ENCODE measurements at places on chromosomes 1 and 21.
A peak's percentile ranks its signal among the peaks of the same experiment; 100 is the strongest.

GRCh38 chr1:29736582-29737188, 500.4 kb downstream of the PTPRU start:
- peak; percentile 57 for DNase-seq

DNA sequence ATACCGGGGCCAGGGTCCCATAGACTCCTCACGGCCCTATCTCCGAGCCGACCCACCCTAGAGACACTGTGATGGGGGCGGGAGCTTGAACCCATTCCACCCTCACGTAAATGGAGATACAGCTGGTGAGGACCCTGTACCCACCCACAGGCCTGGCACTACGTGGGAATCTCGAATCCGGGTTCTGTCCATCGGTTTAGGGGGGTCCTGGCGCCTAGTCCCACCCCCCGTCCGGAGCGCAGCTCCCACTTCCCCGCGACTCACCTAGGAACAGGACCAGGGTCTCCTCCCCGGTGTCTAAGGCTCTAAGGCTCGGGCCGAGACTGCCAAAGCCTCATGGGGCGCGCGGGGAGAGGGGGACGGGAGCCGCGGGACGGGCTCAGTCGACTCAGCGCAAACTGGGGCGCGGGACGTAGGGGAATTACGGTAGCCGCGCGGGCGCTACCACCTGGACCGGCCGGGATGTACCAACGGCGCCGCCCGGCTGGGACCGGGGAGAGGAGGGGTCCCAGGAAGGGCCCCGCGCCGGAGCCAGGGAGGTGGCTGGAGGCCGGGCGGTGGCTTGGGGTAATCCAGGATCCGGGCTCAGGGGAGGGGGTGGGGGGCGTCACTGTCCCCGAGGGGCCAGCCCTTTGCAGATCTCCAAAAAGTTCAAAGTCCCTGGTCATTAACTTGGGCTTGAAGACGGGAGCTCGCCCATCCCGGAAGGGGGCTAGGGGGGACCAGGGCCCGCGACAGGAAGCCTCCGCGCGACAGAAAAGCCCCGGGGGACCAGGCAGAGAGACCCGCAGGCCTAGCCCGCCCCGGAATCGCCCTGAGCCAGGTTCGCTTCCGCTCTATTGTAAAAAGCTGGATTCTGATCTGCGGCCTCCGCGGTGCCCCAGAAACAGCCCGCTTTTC, 1.0 kb downstream of the PLEKHG5 start:
- DNase-seq: peak; percentile 75

DNA sequence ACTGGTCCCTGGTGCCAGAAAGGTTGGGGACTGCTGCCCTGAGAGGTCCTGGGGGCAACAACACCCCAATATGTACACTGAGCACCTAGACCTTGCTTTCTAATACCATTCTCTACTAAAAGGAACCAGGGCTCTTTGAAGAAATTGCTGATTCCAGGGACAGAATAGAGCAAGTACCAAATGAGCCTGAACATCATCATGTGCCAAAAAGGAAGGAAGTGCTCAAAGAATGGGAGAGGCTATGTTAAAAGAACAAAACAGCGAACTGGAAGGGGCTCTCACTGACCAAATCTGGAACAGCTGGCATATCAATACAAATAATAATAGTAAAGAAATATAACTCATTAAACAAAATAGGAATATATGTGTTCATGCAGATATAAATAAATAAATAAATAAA, 50.8 kb downstream of the PIK3R3 start:
- no peak for DNase-seq

GRCh38 chr1:44223187-44223610, 9.9 kb downstream of the DMAP1 start:
- DNase-seq: no peak

DNA sequence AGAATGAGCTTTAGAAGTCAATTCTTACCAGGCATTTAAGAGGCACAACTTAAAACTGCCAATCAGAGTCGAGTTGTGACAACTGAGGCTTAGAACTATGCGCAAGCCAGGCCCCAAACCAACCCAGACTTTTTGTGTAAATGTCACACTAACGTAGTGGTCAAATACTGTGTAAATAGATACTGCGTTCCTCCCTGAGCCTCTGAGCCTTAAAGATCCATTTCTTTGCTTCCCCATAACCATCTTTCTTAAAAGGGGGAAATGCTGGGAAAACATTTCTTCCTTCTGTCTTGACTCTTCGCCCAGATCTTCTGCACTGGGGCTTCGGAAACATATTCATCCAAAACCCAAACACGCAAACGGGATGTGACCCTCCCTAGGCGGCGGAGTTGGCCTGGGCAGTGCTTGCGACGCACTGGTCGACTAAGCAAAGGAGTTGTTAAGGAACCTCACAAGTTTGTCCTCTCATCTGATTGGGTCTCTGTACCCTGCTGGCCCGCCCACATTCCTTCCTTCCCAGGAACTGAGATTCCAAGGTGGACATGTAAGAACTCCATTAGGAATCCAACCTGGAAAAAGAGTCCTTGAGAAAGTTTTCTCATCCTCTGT, 2.6 kb downstream of the ADAMTS5 start:
- peak; percentile 74 for DNase-seq

GRCh38 chr1:196660852-196661251, 9.0 kb downstream of the CFH start:
- peak; percentile 25 for DNase-seq

GRCh38 chr1:244821134-244821533, 14.3 kb upstream of the COX20 start:
- no peak for DNase-seq

DNA sequence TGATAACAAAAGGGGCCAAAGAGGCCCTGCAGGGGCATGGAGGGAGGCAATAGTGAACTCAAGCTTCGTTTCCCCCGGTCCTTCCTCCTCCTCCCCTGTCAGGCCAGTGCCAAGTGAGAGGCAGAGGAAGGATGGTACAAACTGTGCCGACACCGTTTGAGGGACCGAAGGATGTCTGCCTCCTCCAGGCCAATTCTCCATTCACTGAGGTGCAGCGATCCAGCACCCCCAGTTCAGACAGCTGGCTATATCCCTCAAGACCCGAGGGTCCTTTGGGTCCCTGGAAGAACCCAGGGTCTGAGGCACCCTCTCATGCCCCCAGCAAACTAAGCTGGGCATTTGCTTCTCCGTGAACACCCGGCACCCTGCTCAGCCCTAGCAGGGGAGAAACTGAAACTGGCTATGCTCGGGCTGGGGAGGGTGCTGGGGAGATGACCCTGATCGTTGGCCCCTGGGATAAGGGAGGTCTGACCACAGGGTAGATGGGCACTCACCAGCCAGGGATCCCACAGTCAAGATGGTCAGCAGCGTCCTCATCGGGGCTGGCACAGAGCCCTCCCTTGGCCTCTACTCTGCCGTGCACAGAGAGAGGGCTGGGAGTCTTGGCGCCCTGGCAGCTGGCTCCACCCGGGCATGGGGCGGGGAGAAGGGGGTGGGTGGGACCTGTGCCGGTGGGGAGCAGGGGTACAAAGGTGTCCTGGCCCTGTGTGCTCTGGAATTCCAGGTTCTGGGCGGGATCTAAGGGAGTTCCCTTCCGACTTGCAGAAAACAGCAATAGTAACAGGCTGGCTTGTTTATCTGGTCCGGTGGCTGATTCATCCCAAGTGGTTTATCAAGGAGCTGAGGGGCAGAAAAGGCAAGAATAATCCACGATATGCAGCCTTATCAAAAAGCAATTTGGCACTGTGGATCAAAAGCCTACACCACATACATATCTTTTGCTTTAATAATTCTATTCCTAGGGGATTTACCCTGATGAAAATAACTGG, at the start of gene IL22RA1:
Gene IL22RA1 (minus strand): TSS at position 595 of the 989 bp plus-strand sequence. CDS start 58 bp downstream, at position 537.
- DNase-seq: no peak

DNA sequence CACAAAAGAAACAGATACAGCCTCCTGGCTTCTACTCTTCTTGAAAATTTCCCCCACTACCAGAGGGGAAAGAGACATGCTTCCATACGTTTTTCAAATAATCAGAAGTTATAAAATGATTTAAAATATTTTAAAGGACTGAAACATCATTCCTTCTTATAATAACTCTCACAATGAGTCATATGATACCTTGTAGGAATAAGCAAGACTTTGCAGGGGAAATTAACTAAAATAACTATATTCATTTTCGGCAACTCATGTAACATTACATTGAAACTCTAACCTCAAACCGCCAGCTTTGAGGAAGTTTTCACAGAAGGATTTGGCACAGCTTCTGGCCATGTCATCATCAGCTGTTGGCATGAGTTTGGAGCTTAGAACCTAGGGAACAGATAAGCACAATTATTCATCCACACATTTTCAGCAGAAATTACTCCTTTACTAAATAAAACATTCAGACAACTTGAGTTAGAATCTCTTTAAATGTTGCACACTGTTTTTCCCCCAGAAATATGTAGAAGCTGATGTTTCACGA, 85.9 kb downstream of the USP24 start:
- DNase-seq: peak; percentile 57

DNA sequence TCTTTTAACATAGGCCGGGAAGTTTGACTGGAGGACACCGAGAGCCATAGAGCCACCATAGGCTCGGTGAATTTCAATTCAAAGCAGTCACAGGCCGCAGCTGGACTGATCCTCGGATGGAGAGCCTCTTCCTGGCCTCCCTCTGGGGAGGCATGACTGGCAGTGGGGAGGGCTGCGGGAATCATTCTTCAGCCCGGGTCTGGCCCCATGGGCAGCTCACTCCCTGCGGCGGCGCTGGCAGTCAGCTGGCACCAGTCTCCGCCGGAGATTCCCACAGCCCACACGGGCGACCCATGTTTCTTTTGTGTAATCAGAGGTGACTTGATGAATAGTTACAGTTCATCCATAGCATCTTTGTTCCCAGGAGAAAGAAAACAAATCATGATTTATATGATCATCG, 10.6 kb downstream of the ESPN start:
- DNase-seq: no peak

DNA sequence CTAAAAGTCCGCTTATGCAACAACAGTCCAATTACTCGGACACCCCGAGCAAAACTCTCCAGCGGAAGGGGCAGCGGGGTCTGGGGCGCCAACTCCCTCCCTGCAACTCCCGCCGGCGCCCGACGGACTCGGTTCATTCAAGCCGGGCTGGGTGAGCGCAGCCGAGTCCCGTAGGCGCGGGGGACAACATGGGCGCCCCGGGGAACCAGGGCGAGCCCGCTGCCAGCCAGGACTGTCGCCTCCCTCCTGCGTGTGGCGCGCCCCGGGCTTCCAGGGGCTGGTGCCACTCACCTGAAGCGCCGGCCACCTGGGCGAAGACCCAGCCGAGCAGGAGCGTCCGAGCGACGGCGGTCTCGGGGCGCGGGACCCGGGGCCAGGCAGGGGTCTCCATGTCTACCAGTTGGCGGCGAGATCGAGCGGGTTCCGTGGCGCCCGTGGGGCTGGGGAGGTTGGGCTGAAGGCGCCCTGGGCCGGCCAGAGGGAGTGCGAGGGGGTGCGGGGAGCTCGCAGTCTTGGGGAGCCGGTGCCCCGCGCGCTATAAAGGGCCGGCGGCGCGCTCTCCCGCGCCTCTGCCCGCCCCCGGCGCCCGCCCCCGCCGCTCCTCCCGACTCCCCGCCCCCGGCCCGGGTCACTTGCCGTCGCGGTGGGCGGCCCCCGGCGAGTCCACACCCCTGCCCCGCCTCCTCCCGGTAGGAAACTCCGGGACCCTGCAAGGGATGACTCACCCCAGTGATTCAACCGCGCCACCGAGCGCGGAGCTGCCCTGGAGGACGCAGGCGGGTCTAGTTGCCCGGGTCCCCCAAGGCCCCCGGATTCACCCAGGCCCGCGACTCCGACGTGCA, at the start of gene F3:
Gene F3 (minus strand): TSS at position 514 of the 842 bp plus-strand sequence. CDS start 123 bp downstream, at position 391.
- DNase-seq: peak; percentile 85

- no peak for DNase-seq
Observed at GRCh38 chr21:26057477-26058170, 112.9 kb downstream of the APP start.

Measured in fibroblast of skin of back (primary cell).